ENCODE measurements at places on chromosomes 3 and 15.

GRCh38 chr15:39318231-39318630 lies 262.6 kb upstream of the THBS1 start:
- no peak for DNase-seq

GRCh38 chr3:103847081-103848062 lies 1412.6 kb downstream of the ZPLD1 start:
- no peak for DNase-seq

DNA sequence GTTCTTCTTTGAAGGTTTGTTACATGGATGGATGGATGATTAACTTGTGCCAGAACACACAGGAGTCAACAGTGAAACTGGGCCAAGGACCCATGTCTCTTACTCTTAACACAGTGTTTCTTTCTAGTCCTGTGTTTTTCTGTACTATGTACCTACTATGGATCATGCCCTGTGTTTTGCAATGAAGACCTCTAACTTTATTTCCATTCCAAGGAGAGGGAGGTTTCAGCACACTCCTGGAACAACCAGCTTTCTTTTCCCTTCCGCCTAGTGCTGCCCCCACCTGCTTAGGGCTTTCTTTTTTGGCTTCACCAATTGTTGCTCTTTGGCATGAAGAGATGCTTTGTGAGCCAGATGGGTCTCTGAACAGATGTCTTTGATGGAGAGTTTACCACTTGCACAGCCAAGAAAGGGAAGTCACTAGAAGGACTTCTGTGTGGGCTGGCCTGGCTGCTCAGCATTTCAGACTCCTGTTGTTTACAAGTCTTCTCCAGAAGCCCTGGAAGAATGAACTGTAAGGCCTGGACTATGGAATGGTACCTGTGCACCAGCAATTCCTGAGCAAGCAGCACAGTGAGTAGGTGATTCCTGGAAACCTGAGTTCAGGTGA lies 44.5 kb downstream of the SNAPC5 start:
- no peak for DNase-seq

DNA sequence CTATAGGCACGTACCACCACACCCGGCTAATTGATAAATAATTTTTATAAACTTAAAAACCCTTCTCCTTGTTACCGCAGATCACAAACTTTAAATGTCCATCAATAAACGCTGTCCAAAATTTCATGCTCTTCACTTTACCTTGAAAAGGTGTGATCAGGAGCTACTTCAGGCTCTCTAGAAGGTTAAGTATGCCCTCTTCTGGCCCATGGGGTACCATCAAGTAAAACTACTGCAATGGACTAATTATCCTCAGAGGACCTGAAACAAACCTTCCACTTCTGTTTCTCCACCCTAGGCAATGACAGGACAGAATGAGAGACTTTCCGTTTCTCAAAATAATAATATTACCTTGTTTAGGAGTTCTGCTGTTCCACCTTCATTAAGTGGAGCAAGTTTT lies 9.2 kb downstream of the LZTFL1 start:
- no peak for DNase-seq

DNA sequence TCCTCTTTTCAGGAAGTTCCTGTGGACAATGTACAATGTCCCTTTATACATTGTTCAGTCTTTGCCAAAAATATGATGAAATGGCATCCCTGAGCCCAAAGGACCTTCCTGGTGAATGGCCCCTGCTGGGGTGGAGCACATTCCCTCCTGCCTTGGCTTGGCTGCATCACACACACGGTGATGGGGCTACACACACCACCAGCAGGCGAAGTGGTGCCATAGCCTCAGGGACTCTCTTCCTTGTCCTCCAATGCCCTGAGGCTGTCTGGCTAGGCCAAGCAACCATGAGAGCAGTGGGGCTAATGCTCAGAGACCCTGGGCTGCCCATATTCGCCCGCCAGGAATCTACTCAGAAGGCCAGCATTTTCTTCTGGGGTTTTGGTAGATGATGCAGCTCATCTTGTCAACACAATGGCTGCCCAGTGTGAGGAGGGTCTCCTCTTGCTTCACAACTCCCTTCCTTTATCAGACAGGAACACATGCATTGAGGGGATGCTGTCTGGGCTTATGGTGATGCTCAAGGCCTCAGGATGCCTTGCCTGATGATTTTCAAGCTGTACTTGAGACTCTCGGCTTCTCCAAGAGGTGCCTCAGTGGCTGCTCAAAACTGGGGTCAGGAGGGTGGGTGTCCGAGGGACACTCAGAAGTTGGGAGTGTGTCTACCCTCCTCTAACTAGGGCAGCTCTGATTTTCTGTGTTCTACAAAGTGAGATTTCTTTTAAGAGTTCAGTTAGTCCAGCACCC lies 40.9 kb upstream of the EPHB1 start:
- DNase-seq = peak; percentile 8
